Left lung (tissue), 14 donors: ENCODE measurements at places on chromosomes 5 and 9. TPM values are rescaled to one million over a fixed set of nuclear protein-coding genes. Genes with fewer than 3 reads are reported as not detected.

DNA sequence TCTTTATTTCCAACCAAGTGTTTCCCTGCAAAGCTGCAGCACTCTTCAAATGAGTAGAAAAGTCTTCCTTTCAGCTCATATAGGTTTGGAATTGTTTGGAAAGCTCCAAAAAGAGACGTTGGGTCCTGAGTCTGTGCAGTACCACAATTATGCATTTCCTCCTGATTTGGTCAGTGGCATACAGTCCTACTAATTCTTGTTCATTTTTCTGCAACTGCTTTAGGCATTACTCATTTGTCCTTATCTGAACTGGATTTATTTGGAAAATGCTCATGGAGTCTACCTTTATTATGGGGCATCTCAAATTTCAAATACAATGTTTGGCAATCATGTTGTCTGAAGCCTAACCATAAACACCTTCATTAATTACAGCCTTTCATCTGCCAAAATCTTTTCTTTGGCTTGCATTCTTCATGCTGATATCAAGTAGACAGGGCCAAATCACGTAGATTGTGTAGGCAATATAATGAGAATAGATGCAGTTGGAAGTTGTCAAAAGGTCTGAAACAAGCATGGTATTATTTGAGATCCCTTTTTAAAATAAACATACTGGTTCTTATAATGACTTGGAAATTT lies 232.8 kb downstream of the TLE1 start:
- H3K36me3 ChIP-seq: no peaks in the 10 kb centered on the region
- H3K4me3 ChIP-seq: no peak overlapping the region
- DNase-seq: no peak
- H3K27me3 ChIP-seq: no peaks in the 10 kb centered on the region
- no peak overlapping the region for H3K27ac ChIP-seq
- H3K4me1 ChIP-seq: no peaks in the 10 kb centered on the region

- H3K36me3 ChIP-seq: peaks cover 29% of the 10 kb centered on the region
- H3K27me3 ChIP-seq: no peaks in the 10 kb centered on the region
- H3K4me3 ChIP-seq: no peak overlapping the region
- H3K4me1 ChIP-seq: no peaks in the 10 kb centered on the region
Measured at GRCh38 chr5:143133721-143134120, 269.8 kb downstream of the NR3C1 start.

- peak; percentile 71 for DNase-seq
- H3K36me3 ChIP-seq: peaks cover 67% of the 10 kb centered on the region
- no peaks in the 10 kb centered on the region for H3K4me1 ChIP-seq
- no peaks in the 10 kb centered on the region for H3K27me3 ChIP-seq
- H3K4me3 ChIP-seq: no peak overlapping the region
- H3K27ac ChIP-seq: no peak overlapping the region
Measured at GRCh38 chr9:93669116-93669957, 93.0 kb downstream of the PHF2 start.

- no peaks in the 10 kb centered on the region for H3K36me3 ChIP-seq
- H3K4me1 ChIP-seq: no peaks in the 10 kb centered on the region
- DNase-seq: no peak
- H3K27ac ChIP-seq: no peak overlapping the region
- H3K27me3 ChIP-seq: no peaks in the 10 kb centered on the region
- H3K4me3 ChIP-seq: no peak overlapping the region
Measured at GRCh38 chr5:65017636-65018035, 248.9 kb downstream of the CWC27 start.

The SPINK1 gene
- 74.5 TPM for total RNA-seq

The PRRT1B gene
- total RNA-seq: 2.1 TPM

The ZFAND5 gene
- 149 TPM for total RNA-seq

The PCDHB4 gene
- 4.3 TPM for total RNA-seq
